Transverse colon (tissue), 4 donors: ENCODE measurements at places on chromosomes 12 and 14. TPM values are rescaled to one million over a fixed set of nuclear protein-coding genes. Genes with fewer than 3 reads are reported as not detected.

DNA sequence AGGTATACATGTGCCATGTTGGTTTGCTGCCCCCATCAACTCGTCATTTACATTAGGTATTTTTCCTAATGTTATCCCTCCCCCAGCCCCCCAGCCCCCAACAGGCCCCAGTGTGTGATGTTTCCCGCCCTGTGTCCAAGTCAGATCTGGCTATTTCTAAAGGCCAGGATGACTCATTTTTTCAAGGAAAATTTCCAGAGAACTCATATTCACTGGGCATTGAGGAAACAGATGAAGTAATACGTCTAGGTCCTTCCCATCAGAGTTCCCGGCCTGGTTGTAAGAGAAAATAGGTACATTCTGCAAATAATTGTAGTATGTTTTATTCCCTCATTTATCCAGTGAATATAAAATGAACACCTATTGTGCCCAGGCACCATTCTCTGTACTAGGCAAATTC lies 345.2 kb downstream of the BCL11B start:
- no peaks in the 10 kb centered on the region for H3K4me1 ChIP-seq
- H3K27ac ChIP-seq = no peak overlapping the region

DNA sequence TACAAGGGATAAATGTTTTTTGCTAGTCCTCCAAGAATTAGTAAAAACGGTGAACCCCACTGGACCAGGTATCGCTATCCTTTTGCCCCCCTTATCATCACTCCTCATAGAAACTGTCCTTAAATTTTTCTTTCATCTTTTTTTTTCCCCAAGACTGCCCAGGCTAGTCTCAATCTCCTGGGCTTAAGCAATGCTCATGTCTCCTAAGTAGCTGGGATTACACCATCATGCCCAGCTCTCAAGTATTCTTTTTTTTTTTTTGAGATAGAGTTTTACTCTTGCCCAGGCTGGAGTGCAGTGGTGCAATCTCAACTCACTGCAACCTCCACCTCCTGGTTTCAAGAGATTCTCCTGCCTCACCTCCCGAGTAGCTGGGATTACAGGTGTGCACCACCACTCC lies 9.7 kb downstream of the IRF2BPL start:
- peaks cover 16% of the 10 kb centered on the region for H3K4me1 ChIP-seq
- no peaks in the 10 kb centered on the region for H3K36me3 ChIP-seq
- no peaks in the 10 kb centered on the region for H3K27me3 ChIP-seq
- no peak overlapping the region for H3K4me3 ChIP-seq
- no peak overlapping the region for H3K27ac ChIP-seq

DNA sequence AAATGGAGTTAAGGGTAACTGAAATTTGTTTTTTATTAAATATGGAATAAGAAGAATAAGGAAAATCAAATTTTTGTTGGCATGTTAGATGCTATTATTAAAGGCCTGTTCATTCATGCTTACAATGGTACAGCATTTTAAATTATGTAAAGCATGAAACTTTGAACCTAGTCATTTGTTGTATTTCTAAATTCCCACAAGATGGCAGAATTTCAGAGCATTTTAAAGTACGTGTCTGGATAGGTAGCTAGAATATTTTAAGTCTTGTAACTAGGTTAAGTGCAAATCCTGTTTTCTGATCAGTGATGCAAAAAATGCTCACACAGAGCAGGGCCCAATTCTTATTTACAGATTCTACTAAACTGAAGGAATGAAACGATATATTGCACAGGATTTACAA lies 585.6 kb upstream of the MIS18BP1 start:
- no peaks in the 10 kb centered on the region for H3K36me3 ChIP-seq
- DNase-seq = no peak
- H3K4me1 ChIP-seq = no peaks in the 10 kb centered on the region
- no peak overlapping the region for H3K4me3 ChIP-seq
- H3K27me3 ChIP-seq = no peaks in the 10 kb centered on the region

GRCh38 chr12:90090929-90091651 lies 382.5 kb upstream of the ATP2B1 start:
- no peaks in the 10 kb centered on the region for H3K4me1 ChIP-seq
- peak overlapping the region; percentile 9 for H3K27ac ChIP-seq

NRXN3 gene
- 4.8 TPM for total RNA-seq

CHGA gene
- 215 TPM for total RNA-seq

MSI1 gene
- not detected for total RNA-seq

CEBPE gene
- total RNA-seq = not detected

CDH24 gene
- 6.0 TPM for total RNA-seq

CNOT2 gene
- total RNA-seq = 36.8 TPM

NTF3 gene
- not detected for total RNA-seq
